T follicular helper cell (primary cell): ENCODE measurements at places on chromosomes 2 and 18.

- no peak for DNase-seq
Observed at GRCh38 chr2:159133797-159134196, 152.7 kb downstream of the WDSUB1 start.

DNA sequence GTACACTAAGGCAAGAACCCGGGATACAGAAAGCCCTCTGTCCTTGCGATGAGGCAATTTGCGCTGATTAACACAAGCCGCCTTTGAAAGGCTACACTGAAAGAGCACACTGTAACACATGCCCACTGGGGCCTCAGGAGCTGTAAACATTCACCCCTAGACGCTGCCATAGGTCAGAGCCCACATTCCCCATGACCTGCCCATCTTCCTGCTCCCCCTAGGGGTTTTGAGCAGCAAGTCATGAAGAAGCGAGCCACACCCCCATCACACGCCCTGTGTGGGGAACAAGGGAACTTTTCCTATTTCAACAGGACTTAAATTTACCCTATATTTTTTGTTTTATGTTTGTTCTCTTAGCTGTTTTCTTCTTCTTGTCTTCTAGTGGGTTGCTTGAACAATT is 47.8 kb upstream of the SLC4A10 start:
- DNase-seq, result no peak

- DNase-seq, result no peak
Observed at GRCh38 chr2:239630618-239631286, 229.9 kb upstream of the HDAC4 start.

GRCh38 chr2:47697000-47697601 is 85.8 kb upstream of the MSH6 start:
- DNase-seq, result no peak

GRCh38 chr2:23377771-23378170 is 7.2 kb upstream of the KLHL29 start:
- DNase-seq, result no peak

DNA sequence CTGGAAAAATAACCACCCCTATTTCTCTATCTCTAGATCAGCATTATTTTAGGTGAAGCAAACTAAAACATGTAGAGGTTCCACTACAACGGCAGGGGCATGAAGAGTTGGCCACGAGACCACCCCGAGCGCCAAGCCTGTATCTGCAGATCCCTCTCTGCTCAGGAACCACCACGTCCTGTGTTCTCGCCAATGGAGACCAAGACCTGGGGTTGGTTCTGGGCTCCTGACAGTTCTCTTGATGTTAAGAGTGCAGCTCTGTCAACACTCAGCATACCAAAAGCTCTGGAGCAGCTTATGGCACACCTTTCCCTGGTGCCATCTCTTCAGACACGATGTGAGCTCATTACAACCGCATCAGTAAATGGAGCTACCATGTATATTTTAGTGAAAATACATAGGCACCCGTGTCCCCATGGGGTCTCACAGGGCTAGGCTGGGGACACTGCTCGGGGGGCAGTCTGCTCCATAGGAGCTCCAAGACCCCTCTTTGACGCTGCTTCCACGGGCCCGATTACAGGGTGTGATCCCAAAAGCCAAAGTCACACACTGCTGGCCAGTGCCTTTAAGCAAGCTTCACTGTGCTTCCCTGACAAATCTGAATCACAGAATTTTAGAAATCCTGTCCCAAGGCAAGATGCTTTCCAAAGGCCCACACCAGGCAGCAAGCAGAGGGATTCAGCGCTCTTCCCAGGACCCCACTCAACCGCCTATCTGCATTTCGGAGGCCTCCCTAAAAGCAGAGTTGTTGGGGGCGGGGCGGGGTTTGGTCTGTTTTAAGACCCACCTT is 72.2 kb downstream of the EMILIN2 start:
- DNase-seq, result no peak

- DNase-seq, result no peak
Observed at GRCh38 chr2:136783856-136784255, 18.5 kb downstream of the THSD7B start.

GRCh38 chr2:31258351-31258750 is 24.4 kb downstream of the EHD3 start:
- DNase-seq, result no peak

DNA sequence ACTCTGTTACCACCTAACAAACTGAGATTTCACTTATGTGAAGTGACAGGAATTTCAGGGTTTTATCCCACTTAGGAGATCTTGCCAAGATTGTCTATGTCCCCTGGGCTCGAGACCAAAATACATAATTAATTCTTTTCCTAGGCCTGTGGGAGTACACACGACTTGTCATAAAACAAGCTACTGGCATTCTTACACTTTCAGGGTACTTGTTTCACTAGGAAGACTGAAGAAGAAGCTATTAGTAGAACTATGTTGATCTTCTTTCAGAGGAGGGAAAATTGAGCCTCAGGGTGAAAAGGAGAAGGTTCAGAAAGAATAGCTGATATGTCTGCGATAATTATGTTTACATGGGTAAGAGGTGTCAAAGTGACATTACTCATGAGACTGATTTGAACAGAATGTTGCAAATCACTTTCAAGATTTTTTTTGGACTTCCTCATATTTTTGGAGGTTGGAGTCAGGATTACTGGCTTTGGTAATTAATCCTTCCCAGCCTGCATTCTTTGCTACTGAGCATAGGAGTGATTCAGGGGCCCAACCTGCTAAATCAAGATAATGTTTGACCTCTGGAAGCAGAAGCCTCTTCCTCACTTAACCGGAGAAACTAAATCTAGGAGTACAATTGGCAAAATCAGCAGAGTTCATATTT is 240.0 kb upstream of the NT5C1B start:
- DNase-seq, result no peak

- DNase-seq, result no peak
Observed at GRCh38 chr18:46408334-46408987, 248.6 kb downstream of the LOXHD1 start.

DNA sequence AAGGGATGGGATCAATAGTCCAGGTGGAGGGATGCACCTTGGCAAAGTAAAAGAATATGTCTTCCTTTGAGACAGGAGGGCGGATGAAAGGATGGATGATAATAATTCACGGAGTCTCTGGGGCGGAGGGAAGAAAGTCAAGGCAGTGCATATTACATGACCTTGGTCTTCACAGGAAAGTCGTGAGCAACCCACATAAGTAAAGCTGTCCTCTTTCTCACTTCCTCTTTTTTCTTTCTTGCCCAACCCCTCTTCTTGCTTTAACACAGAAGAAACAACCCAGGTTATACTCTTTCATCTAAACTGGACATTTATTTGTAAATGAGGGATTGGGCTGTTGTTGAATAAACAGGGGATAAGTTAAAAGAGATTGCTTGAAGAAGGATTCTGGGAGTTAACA is 168.7 kb upstream of the SKOR2 start:
- DNase-seq, result no peak

GRCh38 chr2:207812058-207812725 is 42.5 kb upstream of the FZD5 start:
- DNase-seq, result no peak

DNA sequence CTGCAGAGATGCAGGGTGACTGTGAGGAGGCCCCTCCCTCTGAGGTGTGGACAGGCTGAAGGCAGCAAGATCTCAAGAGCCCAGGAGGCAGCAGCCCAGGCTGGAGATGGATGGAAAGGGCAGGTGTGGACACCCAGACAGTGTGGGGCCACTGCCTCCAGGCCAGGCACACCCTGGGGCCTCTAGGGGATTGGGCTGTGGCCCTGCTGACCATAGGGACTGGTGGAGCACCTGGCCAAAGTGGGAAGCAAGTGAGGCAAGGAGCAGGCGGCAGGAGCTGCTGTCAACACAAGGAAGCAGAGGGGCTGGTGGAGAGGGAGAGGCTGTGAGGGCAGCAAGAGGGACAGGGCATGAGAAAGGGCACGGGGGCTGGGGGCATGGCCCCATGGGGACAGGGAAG is 10.8 kb downstream of the SNED1 start:
- DNase-seq, result no peak

DNA sequence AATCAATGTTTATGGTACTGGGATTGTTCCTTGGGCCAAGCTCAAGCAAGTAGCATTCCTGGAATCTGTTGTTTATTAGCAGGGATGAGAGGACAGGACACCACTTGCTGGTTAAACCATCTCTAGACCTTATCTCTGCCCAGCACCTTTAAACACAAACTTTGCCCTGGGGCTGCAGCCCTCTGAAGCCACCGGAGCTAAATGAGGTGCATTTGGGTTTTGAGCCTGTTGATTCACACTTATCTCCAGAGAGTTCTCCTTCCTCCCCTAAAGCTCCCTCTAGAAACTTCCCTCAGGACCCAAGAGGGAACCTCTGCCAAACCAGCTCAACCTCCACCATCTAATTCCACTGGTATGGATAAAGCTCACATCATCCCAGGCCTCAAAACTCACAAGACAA is 94.8 kb upstream of the EPAS1 start:
- no peak for DNase-seq

DNA sequence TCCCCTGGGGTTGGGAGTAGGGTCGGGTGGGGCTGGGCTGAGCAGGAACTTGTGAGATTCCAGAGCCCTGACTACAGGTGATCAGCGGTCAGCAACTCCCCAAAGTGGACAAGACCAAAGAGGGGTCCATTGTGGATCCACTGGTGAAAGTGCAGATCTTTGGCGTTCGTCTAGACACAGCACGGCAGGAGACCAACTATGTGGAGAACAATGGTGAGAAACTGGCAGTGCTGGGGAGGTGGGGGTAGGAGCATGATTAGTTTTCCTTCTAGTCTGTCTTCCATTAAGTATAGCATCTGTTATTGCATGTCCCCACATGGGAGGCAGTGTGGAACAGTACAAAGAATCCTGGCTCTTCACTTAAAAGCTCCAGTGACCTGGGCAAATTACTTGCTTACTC is 23.7 kb downstream of the ZNF142 start:
- no peak for DNase-seq

- DNase-seq, result no peak
Observed at GRCh38 chr18:29457316-29457889, 1280.5 kb upstream of the CDH2 start.

- no peak for DNase-seq
Observed at GRCh38 chr2:58571181-58571852, 330.2 kb upstream of the FANCL start.

DNA sequence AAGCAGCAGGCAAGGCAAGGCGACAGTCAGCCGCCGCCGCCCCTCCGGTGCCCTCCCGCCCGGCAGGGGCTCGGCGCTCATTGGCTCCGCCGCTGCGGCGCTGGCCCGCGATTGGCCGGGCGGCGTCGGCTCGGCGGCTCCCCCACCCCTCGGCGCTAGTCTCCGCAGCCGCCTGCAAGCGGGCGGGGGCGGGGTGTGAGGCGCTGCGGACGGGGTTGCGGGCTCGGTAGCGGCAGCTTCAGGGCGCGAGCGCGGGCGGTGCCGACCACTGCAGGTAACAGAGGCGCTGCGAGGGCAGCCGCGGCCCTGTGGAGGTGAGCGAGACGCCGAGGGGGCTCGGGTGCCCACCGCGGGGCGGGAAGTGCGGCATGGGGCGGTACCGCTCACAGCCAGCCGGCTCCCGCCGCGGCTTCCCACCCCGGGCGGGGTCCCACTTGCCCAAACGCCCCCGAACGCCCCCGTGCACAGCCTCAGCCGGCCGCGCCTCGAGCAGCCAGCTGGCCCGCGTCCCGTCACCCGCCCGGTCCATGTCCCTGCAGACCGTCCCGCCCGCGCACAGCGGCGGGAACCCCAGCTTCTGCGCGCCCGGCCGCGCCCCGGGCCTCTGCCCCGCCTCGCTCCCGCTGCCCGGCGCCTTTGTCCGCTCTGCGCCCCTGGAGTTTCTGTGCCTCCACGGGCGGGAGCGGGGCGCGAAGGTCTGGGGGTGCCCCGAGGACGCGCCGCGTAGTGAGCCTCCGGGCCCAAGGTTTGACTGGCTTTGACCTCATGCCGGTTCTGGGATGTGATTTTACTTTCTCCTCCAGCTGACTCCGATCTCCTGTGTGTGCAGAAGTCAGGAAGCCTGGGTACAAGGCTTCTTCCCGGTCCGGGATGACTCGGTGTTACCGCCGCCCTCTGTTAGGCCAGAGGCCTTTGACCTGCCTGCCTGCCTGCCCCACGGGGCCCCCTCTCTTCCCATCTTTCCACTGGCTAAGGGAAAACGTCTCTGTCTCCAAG is at the start of gene SANBR:
TSS of gene SANBR (plus strand) at position 158 of the 996 bp plus-strand sequence. CDS start 4,480 bp downstream, outside the sequence.
- DNase-seq, result peak; percentile 78
